Left cardiac atrium (tissue), 4 donors: ENCODE measurements at places on chromosomes 3 and 15. TPM values are rescaled to one million over a fixed set of nuclear protein-coding genes. Genes with fewer than 3 reads are reported as not detected.

DNA sequence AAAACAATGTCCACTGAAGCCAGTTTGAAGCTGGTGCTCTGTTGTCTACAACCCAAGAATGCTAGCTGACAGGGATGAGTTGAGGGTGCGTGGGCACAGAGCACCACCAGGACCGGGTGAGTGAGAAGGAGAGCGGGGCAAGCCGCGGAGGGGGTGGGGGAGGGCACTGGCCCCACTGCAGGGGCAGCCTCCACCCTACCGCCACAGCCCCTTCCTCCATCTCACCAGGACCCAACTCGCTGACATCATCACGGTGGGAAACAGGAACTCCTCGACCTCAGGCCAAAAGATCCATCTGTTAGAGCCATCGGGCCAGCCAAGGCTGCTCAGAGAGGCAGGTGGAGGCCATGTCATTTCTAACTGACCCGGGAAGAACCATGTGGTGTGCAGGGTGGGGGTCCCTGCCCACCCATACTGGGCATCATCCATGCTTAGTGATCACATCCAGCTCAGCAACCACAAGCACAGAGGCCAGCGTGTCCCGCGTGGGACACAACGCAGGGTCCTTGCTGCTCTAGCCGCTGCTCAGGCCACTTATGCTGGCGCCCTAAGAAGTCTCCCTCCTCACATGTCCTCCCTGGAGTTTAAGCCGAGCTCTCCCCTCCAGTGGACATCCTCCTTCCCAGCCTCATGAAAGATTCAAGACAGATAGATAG is 57.6 kb upstream of the GATA2 start:
- no peak for DNase-seq

GRCh38 chr3:155958676-155959075 is 88.2 kb downstream of the GMPS start:
- DNase-seq = no peak

- DNase-seq = no peak
Measured at GRCh38 chr3:194565597-194566190, 67.5 kb downstream of the TMEM44 start.

GRCh38 chr3:157566596-157566995 is 63.4 kb upstream of the VEPH1 start:
- no peak for DNase-seq

- no peak for DNase-seq
Measured at GRCh38 chr3:19734453-19734852, 199.6 kb downstream of the EFHB start.

GRCh38 chr3:29668233-29668632 is 387.4 kb downstream of the RBMS3 start:
- no peak for DNase-seq

GRCh38 chr3:129657261-129658046 is 51.0 kb upstream of the PLXND1 start:
- no peak for DNase-seq

DNA sequence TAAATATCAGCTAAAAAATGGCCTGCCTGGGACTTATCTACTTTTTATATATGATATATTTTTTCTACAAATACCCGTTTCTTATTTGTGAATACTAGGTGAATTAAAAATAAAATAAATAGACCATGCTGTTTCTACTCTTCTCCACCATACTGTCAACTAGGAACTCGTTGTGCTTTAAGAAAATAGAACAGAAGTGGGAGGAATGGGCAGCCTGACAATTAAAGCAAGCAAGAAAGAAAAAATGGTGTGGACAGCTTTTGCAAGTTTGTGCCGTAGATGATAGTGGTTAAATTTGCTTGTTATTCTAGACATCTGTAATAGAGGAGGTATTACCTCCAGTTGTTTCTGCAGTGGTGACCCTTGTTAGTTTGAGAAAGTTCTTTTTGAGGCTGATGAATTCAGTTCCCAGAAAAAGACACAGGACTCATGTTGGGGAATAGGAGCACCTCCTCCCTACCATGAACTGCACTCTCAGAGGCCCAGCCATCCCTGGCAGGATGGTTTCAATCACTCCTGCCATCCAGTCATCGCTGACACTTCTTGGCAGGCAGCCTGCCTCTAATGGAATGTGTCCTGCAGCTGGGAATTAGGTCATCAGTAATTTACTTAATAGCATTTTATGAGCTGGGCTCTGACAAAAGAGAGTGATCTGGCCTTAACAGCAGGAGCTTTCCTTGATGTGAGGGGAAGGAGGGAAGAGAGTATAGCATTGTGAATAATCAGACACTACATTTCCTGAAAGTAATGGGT is 105.0 kb upstream of the GAP43 start:
- DNase-seq = peak; percentile 83

GRCh38 chr3:31592764-31593163 is 60.0 kb downstream of the STT3B start:
- no peak for DNase-seq

DNA sequence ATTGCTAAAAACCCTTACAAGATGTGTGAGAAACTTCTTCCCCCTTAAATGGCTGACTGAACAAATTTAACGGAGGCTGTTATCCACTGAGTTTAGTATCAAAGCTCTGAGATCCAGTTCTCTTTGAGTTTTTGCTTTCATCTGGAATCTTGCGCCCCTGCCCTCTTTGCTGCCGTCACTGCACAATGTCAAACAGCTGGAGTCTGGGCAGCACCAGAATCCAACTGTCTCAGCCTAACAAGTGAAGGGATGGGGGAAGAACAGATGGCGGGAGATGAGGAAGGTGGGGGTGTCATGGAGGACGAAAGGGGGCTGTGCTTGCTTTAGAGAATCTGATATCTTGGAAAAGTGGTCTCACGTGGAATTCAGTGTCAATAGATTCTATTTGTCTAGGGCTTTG is 7.0 kb upstream of the BOC start:
- no peak for DNase-seq

DNA sequence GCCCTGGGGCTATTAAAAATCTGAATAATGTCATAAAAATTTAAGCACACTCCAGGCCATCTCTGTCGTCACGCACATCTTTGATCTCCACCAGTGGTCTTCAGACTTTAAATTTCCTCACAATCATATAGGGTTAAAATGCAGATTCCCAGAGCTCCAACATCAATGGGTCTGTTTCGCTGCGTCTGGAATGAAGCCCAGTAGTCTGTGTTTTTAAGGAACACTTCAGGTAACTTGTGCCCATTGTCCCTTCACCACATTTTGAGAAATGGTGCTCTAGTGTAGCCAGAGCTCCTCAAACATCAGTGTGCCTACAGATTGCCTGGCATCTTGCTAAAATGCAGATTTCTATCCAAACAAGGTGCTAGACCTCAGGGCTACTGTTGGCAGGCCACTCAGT is 9.8 kb downstream of the SEMA6D start:
- no peak for DNase-seq

DNA sequence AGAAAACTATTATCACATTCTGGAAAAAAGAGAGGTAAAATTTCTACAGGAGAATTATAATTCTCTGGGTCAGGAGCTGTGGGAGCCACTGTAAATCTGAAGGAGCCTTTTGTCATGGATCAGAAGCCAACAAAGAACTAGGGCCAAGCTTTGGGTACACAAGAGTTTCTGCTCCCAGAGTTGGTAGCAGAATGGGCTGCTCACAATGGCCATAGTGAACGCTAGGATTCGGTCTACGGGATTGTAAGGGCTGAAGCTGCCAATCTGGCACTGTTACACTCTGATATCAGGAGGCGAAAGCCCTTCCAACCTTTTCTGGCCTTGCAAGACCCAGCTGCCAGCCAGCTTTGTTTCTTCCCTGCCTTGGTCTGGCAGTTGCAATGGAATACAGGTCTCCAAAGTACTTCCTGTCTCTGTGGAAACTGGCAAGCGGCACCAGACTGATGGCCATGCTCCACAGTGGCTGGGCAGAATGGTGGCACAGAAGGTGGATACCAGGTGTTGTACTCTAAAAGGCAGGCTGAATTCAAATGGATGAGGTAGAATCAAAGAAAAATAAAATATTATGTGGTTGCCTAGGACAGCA is 831.7 kb downstream of the CADM2 start:
- DNase-seq = no peak

DNA sequence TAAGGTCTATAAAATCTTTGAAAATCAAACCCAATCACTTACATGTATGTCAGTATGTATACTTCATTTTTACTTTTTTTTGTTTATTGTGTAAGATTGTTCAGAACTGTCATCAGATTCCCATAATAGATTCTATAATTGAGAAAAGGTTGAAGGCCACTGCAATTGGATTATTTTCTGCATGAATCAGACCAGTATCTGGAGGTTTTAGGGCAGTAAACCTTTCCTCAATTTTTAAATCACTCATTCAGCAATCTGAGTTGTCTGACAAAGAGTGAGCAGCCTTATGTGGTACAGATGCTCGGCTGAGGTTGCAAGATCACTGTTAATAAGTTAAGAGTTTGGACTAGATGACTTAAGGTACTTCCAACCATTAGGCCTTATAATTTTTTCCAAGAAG is 96.0 kb downstream of the TP63 start:
- no peak for DNase-seq

GRCh38 chr3:52317208-52318000 is 1.3 kb downstream of the DNAH1 start:
- DNase-seq = peak; percentile 73

GRCh38 chr15:98582900-98583554 is 65.3 kb upstream of the IGF1R start:
- DNase-seq = no peak

DNA sequence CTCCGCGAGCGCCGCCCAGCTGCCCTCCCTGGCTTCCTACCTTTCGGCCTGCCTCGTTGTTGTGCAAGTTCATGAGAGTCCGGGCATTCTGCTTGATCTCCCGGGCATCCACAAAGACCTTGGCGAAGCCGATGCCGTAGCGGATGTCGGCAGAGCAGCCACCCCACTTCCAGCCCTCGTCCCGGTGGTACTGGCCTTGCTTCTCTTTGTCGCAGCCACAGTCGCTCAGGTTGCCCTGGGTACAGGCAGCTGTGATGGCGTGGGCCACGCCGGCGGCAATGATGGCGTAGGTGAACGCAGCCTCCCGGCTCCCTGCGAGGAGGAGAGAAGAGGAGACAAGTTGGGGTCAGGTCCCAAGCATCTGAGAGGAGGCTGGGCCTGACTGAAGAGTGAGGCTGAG is 25.4 kb downstream of the WNT7A start:
- no peak for DNase-seq

- DNase-seq = no peak
Measured at GRCh38 chr3:164004205-164004604, 1074.1 kb downstream of the SI start.

DNA sequence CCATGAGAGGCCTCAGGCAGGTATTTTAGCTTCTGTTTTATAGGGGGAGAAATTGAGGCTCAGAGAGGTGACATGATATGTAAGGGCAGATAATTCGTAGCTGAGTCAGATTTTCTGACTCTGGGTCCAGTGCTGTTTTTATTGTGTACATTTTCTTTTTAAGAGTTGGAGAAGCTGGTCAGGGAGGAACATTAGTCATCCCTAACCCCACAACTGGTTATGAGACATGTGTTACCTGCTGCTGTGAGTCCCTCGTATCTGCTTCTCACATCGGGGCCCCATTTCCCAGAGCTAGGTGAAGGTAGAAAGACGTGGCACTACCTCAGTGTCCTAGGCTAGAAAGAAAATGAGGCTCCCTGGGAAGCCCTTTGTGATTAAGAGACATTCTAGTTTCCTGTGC is 28.6 kb downstream of the GALNT15 start:
- DNase-seq = no peak

Gene TMEM45A
- 15.3 TPM for total RNA-seq

Gene SHF
- 8.6 TPM for total RNA-seq

Gene USP19
- 49.5 TPM for total RNA-seq

Gene DNAJA4
- total RNA-seq = 116 TPM

Gene PEAK1
- total RNA-seq = 71.7 TPM

Gene FAH
- 41.0 TPM for total RNA-seq

Gene NANOGP8
- total RNA-seq = not detected

Gene ADPGK
- total RNA-seq = 18.2 TPM

Gene GREM1
- 1.1 TPM for total RNA-seq

Gene CAPN3
- 10.6 TPM for total RNA-seq

Gene GOLGA8Q
- not detected for total RNA-seq

Gene KCNH8
- total RNA-seq = 0.09 TPM

Gene SPINT1
- total RNA-seq = 1.4 TPM

Gene CYP8B1
- total RNA-seq = not detected

Gene SLC28A1
- total RNA-seq = 0.18 TPM

Gene ISL2
- not detected for total RNA-seq

Gene GDPGP1
- 9.4 TPM for total RNA-seq
